COR-L47 (cell line): ENCODE measurements at places on chromosomes 2 and 18.

- DNase-seq = no peak
Measured at GRCh38 chr2:47072018-47072691, 83.0 kb downstream of the STPG4 start.

GRCh38 chr2:13462464-13462863 is 745.7 kb downstream of the TRIB2 start:
- no peak for DNase-seq

DNA sequence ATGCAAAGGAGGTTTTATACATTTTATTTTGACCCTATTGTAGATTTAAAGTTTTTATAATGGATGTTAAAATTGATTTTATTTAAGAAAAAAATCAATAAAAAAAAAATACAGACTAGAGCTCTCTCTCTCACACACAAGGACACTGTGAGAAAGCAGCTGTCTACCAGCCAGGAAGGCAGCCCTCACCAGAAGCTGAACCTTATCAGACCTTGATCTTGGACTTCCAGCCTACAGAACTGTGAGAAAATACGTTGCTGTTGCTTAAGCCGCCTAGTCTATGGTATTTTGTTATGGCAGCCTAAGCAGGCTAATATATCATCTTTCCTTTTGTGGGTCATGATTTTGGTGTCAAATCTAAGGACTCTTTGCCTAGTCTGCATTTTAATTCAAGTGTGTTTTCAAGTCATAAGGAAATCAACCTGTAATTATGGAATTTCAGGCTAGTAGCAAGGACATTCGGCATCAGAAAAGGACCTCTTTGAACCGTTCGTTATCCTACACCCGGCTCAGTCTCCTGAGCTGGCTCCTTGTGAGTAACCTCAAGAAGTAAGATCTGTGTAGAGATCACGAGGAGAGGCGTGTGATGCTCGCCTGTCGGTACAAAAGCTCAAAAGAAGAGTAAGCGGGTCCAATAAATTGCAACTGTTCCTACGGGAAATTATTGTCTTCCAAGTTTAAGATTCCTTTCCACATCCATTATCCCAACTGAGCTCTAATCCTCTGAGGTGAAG is 98.2 kb downstream of the PDCL3 start:
- DNase-seq = no peak

DNA sequence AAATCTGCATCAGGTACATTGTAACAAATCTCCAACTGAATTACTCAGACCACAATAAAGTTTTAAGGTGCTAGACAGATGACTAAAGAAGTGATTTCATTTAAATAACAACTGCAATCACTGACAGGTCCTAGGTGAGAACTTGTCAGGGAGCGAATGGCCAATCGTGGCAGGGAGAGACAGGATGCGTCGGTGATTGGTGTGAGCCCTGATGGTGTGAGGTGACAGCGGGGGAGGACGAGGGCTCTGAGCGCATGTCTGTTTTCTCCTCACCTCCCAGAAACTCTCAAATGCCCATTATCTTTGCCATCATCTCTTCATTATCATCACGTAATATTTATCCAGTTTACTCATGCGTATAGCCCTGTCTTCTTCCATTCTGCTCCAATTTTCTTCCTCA is 207.9 kb upstream of the LYPD1 start:
- no peak for DNase-seq

DNA sequence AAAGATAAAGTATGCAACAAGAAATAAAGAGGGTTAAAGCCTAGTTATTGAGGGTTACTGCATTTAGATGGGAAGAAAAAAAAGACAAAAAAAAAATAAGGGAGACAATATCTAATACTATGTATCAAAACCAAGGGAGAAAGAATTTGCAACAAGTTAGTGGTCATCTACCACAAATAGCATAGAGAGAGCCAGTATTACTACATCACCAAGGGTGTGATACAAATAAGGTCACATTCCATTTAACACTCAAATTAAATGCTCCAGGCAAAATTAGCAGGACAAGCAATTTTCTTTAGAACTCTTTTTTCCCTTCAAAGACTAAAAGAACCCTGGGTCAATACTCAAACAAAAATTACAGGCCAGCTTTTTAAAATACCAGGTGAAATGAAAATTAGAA is 115.1 kb upstream of the GULP1 start:
- no peak for DNase-seq

DNA sequence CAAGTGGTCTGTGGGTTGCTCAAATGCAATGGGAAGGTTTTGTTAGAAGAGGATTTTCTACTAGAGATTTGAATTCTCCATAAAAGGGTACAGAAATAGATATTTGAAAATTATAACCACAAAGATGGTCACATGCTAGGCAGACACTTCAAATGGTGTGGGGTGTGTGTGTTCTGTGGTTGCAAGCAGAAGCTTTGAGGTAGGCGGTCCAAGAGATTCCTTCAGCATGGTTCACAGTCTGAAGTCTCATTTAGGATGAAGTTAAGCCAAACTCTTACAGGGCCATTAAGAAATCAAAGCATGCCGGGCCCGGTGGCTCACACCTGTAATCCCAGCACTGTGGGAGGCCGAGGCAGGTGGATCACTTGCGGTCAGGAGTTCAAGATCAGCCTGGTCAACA is 38.3 kb upstream of the RMDN2 start:
- no peak for DNase-seq

- DNase-seq = no peak
Measured at GRCh38 chr2:120701096-120701495, 34.6 kb upstream of the GLI2 start.

DNA sequence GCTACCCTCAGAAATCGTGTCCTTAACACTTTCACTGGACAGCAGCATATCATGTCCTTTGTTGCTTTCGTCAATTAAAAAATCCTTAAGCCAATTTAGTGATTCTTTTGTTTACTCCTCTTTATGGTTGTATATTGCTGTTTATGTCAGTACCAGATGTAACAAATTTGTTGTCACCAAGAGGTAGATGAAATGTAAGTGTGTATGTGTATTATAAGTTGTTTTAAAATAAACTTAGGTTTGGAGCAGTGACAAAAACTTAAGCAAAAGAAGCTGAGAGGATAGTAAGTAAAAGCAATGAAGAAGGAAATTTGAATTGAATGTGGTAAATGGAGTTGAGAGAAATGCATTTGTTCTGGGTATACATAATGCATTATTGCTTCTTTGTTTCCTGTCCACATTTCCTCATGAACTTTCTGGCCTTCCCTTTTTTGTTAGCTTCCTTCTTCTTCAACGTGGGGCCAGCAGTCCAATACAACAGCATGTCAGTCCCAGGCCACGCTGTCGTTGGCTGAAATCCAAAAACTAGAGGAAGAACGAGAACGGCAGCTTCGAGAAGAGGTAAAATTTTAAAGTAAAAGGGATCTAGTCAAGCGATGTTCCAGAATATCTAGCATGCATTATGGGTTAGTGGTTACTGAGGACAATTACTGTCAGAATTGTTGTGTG is 30.5 kb upstream of the SNORC start:
- no peak for DNase-seq

GRCh38 chr2:63789338-63790020 is 52.2 kb upstream of the UGP2 start:
- DNase-seq = no peak
